Fibroblast of skin of abdomen (primary cell): ENCODE measurements at places on chromosomes 1 and 21.

DNA sequence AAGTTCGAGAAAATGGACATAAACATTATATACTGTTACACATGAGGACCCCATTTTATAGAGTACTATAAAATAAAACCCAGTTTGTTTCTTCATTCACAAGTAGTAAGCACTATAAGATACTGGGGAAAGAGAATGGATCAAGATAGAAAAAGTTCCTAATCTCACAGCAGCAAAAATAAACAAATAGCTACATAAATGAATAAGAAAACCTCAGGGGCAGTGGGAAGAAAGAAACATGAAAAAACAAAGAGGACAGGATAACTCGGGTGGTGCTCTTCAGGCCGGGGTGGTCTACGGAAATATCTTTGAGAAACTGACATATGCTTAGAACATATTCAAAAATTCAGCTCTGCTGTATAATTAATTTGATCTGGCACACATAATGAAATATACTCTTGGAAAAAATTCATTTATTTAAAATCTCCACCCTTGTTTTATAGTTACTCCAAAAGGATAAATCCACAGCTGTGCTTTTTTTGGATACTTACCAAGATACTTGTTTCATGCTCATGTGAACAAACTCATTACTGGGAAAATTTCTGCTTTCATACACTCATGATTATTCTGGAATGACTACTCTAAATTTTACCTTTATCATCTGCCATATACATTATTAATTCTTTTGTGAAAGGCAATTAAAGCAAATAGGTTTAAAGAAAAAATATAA lies 20.0 kb downstream of the CEP170 start:
- peak; percentile 46 for DNase-seq

- DNase-seq, result peak; percentile 43
Observed at GRCh38 chr1:212328248-212328647, 43.0 kb downstream of the PPP2R5A start.

DNA sequence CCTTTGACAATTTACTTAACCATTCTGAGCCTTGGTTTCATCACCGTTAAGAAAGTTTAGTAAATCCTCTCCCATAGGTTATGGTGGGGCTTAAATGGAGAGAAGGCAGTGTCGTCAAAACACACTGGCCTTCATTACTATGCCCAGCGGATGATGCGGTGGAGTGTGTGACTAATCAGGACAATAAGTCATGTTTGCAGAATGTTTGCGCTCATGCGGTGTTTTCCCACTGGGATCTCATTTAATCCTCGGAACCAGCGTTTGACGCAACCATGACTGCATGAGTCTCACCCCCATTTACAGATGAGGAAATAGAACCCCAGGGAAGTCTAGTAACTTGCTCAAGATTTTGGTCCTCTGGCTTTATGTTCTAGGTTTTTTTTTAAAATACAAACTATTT lies 17.5 kb downstream of the SLC26A9 start:
- DNase-seq, result peak; percentile 89

- no peak for DNase-seq
Observed at GRCh38 chr1:171751221-171751620, 9.4 kb upstream of the VAMP4 start.

GRCh38 chr1:23745515-23745914 lies 2.2 kb downstream of the ELOA start:
- DNase-seq, result peak; percentile 33

DNA sequence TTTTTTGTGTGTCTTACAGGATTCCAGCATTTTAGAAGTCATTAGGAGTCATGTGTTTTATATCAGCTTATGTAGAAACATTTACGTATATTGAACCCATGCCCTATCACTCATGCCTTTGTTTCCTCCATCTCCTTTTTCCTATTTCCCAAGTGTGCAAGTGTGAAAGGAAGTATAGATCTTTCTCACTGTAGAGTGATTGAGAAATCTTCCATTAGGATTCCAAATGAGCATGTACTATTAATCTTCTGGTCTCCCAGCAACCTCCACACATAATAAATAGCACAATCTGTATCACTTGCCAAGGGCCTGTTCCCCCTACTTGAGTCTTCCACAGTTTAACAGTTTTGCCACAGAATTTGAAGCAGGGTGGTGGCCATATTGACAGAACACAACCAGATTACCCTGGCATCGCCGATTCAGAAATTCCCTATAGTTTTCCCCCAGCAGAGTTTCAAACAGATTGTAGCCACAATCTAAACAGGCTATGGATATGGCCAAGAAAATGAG lies 1052.8 kb downstream of the TTLL7 start:
- DNase-seq, result peak; percentile 34

- no peak for DNase-seq
Observed at GRCh38 chr1:180397175-180397574, 105.2 kb downstream of the ACBD6 start.

- DNase-seq, result peak; percentile 65
Observed at GRCh38 chr1:67053785-67054772, at the start of gene SLC35D1. Gene SLC35D1 (minus strand): TSS chr1:67054148. CDS start chr1:67054013, 135 bp downstream.

GRCh38 chr1:171973421-171973820 lies 132.1 kb downstream of the DNM3 start:
- no peak for DNase-seq

- DNase-seq, result no peak
Observed at GRCh38 chr1:70382682-70383081, 28.2 kb upstream of the ANKRD13C start.

- DNase-seq, result no peak
Observed at GRCh38 chr1:38740487-38740886, 119.1 kb downstream of the RRAGC start.
